ENCODE measurements at places on chromosomes 11 and 22. TPM values are rescaled to one million over a fixed set of nuclear protein-coding genes. Genes with fewer than 3 reads are reported as not detected.

DNA sequence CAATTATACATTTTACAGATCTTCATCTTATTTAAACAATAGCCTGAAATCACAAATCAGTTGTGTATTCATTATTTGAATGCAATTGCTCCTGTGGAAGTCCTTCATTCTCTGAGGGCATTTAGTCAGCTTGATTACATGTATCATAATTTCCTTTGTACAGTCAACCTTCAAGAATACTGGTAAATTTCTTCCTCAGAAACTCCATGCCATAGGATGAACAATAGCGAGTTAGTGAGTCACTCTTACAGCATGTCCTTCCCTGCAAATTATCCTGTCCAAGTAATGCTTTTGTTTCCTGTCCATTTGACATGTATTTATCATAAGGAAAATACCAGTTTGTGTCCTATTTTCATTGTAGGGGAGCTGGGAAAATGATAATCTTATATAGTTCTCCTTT, 3.8 kb downstream of the OR10S1 start:
- no peak for DNase-seq

- DNase-seq = peak; percentile 83
These were observed at the start of gene APOL3 for GRCh38 chr22:36160499-36160942. Gene APOL3 (minus strand): TSS chr22:36160755. CDS start chr22:36149055, 11,700 bp downstream.

The MISFA gene
- total RNA-seq = 5.6 TPM

GRCh38 chr11:9568854-9569587, 4.4 kb upstream of the WEE1 start:
- no peak for DNase-seq

The HIRA gene
- total RNA-seq = 26.2 TPM

GRCh38 chr11:30392221-30392784, 69.4 kb downstream of the ARL14EP start:
- DNase-seq = no peak

DNA sequence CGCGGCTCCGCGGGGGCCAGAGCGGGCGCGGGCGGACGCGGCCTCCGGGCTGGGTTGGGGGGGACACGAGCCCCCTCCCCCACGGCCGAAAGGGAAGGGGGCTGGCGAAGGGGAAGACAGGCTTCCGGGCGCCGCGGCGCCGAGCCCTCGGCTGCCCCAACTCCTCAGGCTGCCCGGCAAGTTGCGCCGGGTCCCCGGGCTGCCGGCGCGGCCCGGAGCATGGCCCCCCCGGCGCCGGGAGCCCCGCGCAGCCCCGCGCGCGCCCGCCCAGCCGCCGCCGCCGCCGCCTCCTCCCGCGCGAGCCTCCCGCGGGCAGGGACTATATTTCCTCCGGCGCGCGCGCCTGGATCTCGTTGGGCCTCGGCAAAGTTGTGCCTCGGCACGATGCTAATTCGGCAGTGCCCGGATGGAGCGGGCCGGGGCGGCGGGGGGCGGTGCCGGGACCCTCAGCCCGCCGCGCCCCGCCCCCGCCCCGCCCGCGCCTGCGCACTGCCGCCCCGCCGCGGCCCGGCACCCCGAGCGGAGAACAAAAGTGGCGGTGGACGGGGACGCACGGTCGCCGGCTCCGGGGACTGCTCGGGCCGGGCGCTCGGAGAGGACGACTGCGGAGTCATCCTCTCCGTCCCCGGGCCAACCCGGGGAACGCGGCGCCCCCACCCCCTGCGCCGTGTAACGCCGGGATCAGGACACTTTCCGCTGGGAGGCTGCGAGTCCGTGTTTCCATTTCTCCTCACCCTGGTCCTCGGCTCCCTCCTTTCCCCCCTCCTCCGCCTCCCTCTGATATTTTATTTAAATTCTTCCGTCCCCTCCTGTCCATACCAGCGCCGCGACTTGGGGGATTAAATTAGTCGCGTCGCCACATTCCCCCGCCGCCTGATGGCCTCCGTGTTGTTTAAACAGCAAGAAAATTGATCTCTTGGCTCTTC, at the start of gene PHF21B:
Gene PHF21B, minus strand, starts transcription at position 400 of the 926 bp plus-strand sequence. CDS start 456 bp downstream, outside the sequence.
- DNase-seq = peak; percentile 77

GRCh38 chr22:17926516-17926915, 97.8 kb downstream of the MICAL3 start:
- no peak for DNase-seq

GRCh38 chr22:22099194-22099486, 116.6 kb upstream of the TOP3B start:
- no peak for DNase-seq
